ENCODE measurements at places on chromosomes 11 and 22. TPM values are rescaled to one million over a fixed set of nuclear protein-coding genes. Genes with fewer than 3 reads are reported as not detected.

GRCh38 chr11:32259641-32260081, 168.8 kb downstream of the RCN1 start:
- DNase-seq, result peak; percentile 42

Gene PVALB
- total RNA-seq, result 30.7 TPM

Gene DNAJB7
- not detected for total RNA-seq

- peak; percentile 43 for DNase-seq
Measured at GRCh38 chr11:122178795-122179194, 62.8 kb upstream of the BLID start.

DNA sequence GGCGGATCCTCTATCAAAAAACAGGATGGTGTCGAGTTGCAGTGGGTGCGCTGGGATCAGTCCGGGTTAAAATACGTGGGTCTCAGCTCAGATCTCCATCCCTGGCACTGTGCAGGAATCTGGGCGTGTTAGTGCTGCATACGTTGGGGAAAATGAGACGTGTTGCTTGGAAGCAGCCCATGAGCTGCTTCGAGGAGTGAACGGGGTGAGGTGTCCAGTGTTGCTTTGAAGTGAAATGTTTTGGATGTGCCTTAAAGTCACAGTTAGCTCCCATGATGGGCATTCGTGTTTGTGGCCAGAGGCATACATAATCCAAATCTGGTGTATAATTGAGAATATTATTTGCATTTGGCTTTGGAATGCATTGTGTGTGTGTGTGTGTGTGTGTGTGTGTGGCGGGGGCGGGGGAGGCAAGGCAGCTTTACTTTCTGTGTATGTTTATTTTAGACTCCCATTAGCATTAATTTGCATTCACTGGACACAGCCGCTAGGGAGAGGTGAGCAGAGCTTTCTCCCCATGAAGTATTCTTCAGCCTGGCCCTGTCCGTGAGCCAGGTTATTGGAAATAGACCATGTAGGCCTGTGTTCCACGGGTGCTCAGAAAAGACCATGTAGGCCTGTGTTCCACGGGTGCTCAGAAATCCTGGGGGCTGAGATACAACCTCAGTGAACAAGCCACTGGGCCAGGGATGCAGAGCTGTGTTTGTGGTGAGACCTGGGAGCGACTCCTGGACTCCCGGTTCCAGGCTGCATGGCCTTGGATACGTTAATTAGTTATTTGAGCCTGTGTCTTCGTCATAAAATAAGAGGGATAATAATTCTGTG, 134.6 kb downstream of the ST3GAL4 start:
- no peak for DNase-seq

Gene MUC6
- total RNA-seq, result not detected

Gene BARX2
- not detected for total RNA-seq

- DNase-seq, result no peak
Measured at GRCh38 chr22:44701187-44701790, 715 bp upstream of the PRR5 start.

- no peak for DNase-seq
Measured at GRCh38 chr11:6617315-6617781, 1.9 kb downstream of the TPP1 start.

GRCh38 chr11:65291613-65292012, 23.1 kb upstream of the CDC42EP2 start:
- peak; percentile 77 for DNase-seq

DNA sequence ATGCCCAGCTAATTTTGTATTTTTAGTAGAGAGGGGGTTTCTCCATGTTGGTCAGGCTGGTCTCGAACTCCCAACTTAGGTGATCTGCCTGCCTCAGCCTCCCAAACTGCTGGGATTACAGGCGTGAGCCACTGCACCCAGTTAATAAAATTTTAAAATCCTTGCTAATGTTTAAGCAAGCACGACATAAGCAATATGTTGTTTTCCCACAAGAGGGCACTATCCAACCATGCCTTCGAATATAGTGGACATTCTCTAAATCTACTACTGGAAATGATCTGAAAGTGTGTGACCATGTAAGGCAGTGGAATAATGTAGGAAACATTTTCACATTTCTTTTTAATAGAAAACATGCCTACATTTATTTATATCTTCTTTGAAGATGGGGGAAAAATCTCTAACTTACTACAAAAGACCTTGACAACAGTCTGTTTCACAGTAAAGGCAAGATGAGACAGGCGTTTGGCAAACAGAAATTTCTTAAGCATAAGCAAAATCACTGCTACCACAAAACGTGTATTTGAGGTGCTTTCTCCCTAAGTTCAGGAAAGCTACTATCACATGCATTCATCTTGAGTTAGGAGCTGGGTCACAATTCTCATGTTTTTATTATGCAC, 38.2 kb downstream of the PITPNB start:
- peak; percentile 81 for DNase-seq

- peak; percentile 18 for DNase-seq
Measured at GRCh38 chr22:23242473-23243001, 62.2 kb downstream of the BCR start.

GRCh38 chr11:128379587-128380580, 207.5 kb downstream of the ETS1 start:
- no peak for DNase-seq

Gene EXPH5
- 1.5 TPM for total RNA-seq

DNA sequence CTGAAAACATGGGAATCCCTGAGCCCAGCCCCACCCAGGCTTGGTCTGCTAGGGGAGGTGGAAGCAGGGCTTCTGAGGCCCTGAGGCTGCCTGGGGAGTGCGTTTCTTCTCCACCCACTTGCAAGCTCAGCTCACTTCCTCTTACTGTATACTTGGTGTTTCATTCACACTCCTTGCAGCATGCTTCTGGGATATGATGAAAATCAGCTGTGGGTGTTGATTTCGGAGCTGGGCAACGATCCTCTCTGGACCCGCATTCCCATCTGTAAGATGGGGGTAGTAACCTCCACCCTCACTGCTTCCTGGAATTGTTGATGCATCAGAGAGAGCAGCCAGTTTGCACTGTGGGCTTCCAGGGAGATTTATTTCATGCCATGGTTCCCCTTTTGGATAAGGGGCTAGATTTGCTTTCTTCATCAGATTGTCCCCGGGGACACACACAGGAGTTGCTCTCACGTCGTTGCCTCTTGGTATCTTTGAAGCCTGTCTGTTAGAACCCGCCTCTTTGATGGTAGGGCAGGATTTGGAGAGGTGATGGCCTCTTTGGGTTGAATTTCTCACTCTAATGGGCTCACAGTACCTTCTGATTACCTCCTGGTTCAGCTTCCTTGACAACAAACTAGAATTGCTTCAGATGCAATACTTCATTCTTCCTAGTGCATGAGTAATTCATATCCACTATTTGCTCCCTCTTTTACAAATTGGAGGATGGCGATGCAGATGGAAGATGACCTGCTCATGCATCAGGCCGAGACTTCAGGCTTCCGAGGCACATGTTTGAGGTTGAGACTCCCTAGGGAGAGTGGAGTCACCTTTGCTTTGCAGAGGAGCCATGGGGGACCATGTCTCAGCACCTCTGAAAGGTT, 40.4 kb downstream of the BCR start:
- no peak for DNase-seq

DNA sequence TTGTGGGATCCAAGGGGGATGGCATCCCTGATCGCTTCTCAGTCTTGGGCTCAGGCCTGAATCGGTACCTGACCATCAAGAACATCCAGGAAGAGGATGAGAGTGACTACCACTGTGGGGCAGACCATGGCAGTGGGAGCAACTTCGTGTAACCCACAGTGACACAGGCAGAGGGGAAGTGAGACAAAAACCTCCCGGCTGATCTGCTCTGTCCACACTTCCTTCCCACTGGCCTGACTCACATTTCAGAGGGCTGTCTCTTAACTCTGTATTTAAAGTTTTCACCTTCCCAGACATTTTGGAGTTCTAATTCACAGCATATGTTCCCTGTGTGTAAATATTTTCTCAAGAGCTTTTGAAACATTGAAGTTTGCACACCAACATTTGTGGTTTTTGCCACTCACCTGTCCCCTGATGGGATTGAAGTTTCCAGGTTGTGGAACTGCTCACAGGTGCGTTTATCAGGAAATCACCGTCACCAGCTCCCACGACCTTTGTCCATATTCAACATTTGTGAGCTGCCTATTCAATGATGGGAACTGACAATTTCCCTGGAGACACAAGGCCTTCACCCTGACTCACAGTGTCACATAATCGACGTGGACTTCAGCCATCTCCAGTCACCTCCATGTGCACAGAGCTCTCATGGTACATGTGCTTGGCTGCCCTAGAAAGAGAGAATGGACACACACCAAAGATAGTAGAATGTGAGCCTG, 99.2 kb downstream of the VPREB1 start:
- DNase-seq, result no peak

GRCh38 chr11:28910926-28911325, 802.7 kb downstream of the METTL15 start:
- DNase-seq, result peak; percentile 4

Gene GNG3
- total RNA-seq, result not detected

Gene OR4A5
- total RNA-seq, result not detected

Gene UBQLN3
- 0.16 TPM for total RNA-seq

Gene TP53I11
- total RNA-seq, result 33.4 TPM

DNA sequence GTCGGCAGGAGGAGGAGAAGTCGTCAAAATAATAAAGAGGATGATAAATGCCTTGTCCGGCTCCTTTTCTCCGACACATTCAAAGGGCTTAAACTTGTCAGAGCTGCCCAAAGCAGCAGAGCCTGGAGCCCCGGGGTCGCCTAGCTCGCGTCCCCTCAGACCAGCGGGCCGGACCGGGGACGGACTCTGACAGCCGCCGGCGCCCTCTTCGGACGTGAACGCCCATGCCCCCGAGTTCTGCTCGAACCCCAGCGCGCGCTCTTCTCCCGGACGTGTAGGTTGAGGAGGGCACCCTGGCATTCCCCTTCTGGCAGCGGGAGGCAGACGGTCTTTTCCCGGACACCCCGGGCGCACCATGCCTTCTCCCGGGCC, 999 bp downstream of the FGF3 start:
- no peak for DNase-seq

DNA sequence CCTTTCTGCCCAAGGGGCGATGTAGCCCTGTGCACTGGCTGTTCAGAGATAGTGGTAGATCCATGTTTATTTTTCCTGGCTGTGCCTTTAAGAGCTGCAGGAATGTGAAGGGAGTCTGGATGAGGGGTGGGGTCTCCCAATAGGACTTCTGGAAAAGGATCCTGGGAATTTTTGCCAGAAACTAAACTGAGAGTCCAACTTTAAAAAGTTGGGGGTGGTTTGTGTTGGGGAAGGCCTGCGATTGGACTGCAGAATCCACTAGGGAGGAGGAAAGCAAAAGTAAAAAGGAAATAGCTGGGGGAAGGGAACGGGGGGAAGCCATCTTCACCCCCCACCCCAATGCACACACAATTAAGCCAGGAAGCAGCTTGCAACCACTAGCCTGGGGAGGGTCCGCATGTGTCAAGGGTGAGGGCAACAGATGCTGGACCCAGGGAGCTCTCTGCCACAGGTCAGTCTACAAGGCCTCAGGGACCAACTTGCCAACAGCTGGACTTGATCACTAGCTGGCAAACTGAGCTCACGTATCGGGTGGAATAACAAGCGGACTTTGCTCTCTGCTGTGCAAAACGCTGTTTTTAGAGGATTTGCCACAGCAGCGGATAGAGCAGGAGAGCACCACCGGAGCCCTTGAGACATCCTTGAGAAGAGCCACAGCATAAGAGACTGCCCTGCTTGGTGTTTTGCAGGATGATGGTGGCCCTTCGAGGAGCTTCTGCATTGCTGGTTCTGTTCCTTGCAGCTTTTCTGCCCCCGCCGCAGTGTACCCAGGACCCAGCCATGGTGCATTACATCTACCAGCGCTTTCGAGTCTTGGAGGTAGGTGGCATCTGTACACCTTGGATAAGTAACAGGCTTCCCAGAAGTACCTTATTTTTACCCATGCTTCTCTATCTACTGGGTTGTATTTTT, at the start of gene OLFML1:
OLFML1 (plus strand) TSS at position 321 of the 912 bp plus-strand sequence; CDS start at position 691, 370 bp downstream.
- DNase-seq, result no peak

Gene NAA40
- total RNA-seq, result 8.0 TPM

- no peak for DNase-seq
Measured at GRCh38 chr11:59754494-59754858, 700 bp upstream of the STX3 start.

DNA sequence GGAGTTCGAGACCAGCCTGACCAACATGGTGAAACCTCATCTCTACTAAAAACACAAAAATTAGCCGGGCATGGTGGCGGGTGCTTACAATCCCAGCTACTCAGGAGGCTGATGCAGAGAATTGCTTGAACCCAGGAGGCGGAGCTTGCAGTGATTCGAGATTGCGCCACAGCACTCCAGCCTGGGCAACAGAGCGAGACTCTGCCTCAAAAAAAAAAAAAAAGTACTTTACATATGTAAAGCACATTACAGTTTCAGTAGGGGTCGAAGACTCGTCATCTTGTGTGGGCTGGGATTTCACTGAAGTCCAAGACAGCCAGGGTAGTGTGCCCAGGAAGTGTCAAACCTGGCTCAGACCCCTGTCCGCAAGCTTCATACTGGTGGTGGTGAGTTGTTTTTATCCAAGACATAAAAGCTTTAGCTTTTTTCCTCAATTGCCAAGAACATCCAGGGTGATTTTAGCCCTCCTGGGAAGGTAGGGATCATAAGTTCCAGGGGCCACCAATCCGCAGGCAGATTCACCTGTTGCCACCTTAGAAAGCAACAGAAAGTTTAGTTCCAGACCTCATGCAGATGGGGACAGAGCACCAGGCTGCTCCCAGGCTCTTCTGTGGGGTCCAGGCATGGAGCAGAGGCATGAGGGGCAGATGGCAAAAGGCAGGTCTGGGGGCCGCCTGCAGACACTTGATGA, 21.6 kb upstream of the ADORA2A start:
- no peak for DNase-seq

DNA sequence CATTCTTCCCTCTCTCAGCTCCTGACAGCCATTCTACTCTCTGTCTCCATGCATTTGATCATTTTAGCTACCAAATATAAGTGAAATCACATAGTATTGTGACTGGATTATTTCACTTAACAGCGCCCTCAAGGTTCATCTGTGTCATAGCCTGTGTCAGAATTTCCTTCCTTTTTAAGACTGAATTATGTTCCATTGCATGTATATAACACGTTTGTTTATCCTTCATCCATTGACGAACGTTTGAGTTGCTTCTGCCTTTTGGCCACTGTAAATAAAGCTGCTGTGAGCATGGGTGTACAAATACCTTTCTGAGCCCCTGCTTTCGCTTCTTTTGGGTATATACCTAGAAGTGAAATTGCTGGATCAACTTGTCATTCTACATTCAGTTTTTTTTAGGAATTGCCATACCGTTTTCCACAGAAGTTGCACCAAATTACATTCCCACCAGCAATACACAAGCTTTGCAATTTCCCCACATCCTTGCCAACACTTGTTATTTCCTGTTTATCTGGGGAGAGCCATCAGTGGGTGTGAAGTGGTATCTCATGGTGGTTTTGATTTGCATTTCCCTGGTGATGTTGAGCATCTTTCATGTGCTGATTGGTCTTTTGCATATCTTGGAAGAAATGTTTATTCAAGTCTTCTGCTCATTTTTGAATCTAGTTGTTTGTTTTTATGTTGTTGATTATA, 17.5 kb downstream of the GLB1L2 start:
- no peak for DNase-seq

Gene SYNGR1
- total RNA-seq, result 4.9 TPM

DNA sequence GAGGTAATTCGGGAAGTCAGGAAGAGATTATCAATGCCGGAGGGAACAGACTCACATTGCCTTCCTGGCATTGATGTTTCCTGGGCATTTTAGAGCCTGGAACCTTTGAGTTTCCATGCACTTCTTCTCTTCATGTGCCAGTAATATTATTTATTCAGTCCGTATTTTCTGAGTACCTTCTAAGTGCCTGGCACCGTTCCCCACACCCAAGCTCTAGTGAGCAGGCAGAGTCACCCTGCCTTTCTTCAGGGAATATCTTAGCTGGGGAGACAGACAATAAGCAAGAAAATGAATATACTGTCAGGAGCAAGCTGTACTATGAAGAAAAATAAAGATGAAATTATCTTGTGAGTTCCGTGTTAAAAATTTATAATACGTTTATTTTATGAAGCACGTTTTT, 136.2 kb upstream of the SEZ6L start:
- no peak for DNase-seq
